Anterior cingulate cortex (tissue), 58 donors: ENCODE measurements at places on chromosomes 5 and 9.

DNA sequence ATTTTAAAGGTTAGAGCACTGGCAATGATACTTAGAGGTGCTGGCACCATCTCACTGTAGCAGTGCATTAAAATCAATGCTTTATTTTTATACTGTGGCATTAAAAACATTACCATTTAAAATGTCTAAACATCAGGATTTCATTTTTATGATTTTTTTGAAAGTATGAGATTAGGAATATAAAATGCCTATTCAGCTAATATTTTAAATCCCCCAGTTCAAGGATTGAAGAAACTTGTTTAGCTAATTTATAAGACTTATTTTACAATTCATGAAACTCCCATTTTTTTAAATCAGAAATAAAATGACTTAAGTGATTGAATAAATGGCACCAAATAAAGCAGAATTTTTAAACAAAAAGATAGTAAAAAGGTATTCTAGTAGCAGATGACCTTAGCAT lies 625.6 kb downstream of the RAB3C start:
- DNase-seq, result no peak

- no peak for DNase-seq
Measured at GRCh38 chr9:106615118-106615889, 247.7 kb upstream of the ZNF462 start.

DNA sequence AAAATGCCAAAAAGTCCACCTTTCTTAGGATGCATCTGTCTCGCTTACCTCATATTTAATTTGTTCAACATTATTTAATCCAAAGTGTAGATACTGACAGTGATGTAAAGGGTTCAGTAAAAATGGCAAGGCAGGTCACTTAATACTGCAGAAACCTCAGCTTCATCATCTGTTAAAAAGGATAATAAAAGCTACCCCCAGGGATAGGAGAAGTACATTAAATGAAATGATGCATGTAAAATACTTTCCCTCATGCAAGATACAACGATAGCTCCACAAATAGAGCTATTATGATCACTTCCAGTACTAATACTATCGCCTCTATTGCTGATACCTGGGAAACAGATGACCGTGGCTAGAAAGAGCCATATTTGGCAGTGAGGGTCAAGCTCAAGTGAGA lies 82.9 kb downstream of the SLC1A1 start:
- no peak for DNase-seq

DNA sequence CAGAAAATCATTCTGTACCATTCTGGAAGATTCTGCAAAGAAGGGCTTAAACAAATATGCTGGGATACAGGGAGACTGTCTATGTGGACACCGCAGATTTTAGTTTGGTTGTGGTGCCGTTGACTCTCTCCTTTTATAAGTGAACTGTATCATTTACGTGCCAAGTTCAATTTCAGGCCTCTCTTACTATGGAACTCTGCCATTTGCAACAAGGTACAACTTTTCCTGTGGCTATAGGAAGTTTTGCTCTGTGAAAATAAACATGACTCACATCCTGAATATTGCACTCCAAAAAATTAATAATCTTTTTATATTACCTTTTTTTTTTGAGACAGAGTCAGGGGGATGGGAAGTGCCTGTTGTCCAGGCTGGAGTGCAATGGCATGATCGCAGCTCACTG lies 29.7 kb upstream of the CSNK1G3 start:
- DNase-seq, result no peak

DNA sequence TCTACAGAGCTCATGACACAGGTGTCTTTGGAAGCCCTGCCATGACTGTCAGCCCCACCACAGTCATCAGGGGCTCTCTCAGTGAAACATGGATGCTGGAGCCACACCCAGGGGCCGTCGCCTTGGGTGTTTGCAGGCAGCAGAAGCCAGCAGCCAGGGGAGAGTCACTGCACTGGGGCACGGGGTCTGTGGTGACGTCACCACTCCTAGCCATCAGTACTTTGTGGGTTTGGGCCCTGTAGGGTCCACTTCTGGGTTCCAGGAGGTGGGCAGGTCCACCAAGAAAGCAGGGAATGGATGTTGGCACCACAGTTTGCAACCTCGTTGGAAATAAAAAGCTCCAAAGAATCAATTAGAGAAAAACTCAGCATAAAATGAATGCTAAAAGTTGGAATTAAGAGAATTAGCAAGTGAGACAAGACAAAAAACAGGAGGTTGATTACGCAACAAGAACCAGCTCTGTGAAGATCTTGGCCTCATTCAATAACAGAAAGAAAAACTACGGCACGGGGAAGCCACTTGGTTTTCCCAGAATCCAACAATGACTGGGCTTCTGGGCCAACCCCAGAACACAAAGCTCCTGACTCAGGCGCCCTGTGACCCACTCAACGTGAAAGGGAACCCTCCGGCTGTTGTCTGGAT lies 34.3 kb downstream of the MED10 start:
- no peak for DNase-seq

GRCh38 chr5:93899026-93899600 lies 157.7 kb upstream of the POU5F2 start:
- DNase-seq, result no peak
